Lower leg skin (tissue), 4 donors: ENCODE measurements at places on chromosomes 5 and 9.
A peak's percentile ranks its signal among the peaks of the same experiment; 100 is the strongest.

- no peak for DNase-seq
Observed at GRCh38 chr5:126471875-126472537, 48.8 kb downstream of the GRAMD2B start.

DNA sequence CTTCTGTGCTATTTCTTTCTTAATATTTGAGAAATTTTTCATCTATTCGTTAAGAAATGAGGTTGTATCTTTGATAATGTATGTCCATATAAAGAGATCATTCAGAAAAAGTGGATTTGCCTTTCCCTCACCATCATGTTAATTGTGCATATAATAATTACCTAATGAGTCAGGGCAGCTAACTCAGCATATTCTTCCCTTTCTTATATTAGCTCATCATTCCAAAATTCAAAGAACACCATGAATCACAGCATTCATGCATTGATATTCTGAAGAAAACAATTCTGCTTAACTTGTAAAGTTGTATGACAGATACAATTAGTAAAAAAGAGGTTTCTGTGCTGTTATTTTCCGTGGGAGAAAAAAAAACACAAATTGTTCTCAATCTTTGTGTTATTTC, 630.6 kb downstream of the TLE1 start:
- DNase-seq: no peak

GRCh38 chr9:122228568-122229484, at the start of gene LHX6:
LHX6 (minus strand) TSS chr9:122228957; CDS start chr9:122228740, 217 bp downstream.
- DNase-seq: no peak

- DNase-seq: no peak
Observed at GRCh38 chr5:96146675-96147074, 185.0 kb upstream of the ELL2 start.

- DNase-seq: no peak
Observed at GRCh38 chr5:54775645-54776044, 209.7 kb downstream of the ESM1 start.

GRCh38 chr5:170650850-170651249, 132.7 kb upstream of the GABRP start:
- DNase-seq: no peak

GRCh38 chr5:17185773-17186172, 31.7 kb upstream of the BASP1 start:
- DNase-seq: peak; percentile 77

- peak; percentile 95 for DNase-seq
Observed at GRCh38 chr5:73215891-73216610, 43.1 kb downstream of the TMEM174 start.

GRCh38 chr9:107648153-107648715, 158.7 kb upstream of the KLF4 start:
- no peak for DNase-seq

DNA sequence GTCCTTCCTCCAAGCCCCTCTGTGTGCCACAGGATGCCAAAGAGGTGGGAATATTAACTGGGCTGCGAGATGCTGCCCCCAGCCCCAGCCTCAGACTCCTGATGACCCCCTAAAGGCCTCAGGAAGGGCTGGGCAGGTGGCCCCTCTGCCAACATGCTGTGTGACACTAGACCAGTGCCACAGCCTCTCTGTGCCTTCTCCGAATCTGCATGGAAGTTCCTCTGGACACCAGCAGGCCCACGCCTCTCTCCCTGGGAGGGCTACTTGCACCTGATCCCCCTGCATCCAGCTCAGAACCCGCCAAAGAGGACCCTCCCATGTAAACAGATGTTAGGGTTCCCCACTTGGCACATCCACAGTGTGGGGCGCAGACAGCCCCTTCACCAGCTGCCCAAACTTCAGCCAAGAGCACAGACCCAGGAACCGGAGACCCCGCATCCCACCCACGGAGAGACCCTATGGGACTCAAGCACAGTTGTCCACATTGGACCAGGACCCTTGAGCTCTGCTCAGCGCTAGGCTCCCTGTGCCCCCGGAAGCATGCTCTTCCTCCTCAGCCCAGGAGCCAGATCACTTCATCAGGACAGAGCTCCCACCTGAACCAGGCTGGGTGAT, 91.6 kb upstream of the LMX1B start:
- no peak for DNase-seq

DNA sequence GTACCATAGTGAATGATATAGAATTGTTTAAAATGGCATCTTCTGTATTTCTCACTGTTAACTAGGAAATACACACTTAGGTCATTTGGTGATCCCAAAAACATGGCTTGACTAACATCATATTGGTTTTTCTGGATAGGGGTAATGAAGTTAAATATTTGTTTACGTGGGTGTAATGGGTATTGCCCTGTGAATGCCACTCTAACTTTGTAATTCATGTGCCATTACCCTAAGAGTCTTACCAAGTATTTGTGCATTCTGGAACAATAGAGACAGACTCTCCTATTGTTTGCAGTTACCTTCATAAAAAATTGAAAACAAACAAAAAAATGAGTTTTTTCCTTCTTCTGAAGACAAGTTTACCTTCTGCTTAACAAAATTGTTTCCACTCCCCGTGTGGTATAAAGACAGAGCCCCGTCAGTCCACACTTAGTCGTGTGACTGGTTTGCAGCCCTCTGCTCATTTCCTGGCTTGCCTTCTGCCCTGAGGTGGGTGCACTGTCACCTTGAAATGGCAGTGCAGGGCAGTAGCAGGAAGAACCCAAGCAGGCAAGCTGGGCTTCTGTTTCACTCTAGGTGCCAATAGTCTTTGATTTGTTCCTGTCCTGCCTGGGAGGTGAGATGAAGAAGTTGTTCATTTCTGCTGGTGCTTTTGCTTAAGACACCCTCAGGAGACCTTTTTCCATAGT, 9.6 kb upstream of the CATSPER3 start:
- DNase-seq: no peak

DNA sequence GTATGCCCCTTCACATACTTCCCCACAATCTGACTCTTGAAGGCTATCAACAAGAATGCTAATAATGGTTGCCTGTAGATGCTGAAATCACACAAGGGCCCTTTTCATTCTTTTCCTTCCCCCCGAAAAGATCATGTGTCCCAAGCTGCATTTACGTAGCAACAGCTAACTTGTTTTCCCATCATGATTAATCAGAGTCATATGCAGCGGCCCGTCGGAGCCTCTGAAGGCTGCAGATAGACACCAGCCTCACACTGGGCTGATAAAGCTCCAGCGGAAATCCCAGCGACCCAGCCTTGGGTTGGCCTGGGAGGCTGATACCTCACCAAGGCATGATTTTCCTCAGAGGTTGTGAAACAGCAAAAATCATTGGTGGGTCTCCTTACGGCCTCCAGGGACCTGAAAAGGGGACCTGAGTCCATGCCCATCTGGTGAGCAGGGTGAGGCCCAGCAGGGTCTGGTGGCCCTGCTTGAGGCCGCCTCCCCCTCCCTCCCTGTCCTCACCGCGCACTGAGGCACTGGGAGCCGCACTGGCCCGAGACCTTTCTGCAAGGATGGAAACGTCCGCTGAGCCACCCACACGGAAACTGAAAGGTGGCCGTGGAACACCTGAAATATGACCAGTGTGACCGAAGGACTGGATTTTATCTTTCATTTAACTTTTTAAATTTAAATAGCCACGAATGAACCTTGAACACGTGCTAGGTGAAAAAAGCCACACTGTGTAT, 114.2 kb upstream of the PHYKPL start:
- DNase-seq: no peak

GRCh38 chr5:38923661-38924451, 78.0 kb downstream of the OSMR start:
- no peak for DNase-seq

GRCh38 chr5:133256276-133256675, 204.5 kb downstream of the HSPA4 start:
- DNase-seq: no peak

GRCh38 chr5:29984156-29984540, 1209.3 kb upstream of the CDH6 start:
- no peak for DNase-seq

DNA sequence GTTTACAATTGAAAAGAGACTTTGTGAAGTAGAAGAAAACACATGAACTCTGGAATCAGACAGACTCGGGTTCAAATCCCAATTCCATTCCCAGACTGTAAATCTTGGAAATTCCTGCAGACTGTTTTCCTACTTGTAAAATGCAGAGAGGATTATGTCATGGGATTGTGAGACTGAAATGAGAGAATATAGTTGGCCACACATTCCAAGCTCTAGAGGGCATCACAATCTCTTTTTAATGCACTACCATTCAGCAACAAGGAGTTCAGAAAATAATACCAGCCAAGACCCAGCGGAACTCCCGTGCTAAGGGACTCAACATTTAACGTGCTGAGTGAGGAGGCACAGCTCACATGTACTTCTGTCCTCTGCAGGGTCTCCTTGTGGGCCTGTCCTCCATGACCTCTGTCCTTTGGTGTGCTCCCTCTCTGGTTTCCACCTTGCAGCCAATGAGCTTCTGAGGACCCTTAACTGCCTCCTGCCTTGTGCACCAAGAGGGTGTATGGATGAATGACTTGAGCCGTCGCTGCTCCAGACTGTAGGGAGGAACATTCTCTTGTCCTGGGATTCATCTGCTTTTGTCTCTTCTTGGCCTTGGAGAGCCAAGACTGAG, 263.5 kb downstream of the NTRK2 start:
- no peak for DNase-seq

- no peak for DNase-seq
Observed at GRCh38 chr5:117504305-117504704, 929.7 kb upstream of the SEMA6A start.

- no peak for DNase-seq
Observed at GRCh38 chr5:151643388-151643787, 43.3 kb downstream of the SPARC start.

GRCh38 chr5:180799194-180799593, 3.4 kb downstream of the MGAT1 start:
- DNase-seq: peak; percentile 80

DNA sequence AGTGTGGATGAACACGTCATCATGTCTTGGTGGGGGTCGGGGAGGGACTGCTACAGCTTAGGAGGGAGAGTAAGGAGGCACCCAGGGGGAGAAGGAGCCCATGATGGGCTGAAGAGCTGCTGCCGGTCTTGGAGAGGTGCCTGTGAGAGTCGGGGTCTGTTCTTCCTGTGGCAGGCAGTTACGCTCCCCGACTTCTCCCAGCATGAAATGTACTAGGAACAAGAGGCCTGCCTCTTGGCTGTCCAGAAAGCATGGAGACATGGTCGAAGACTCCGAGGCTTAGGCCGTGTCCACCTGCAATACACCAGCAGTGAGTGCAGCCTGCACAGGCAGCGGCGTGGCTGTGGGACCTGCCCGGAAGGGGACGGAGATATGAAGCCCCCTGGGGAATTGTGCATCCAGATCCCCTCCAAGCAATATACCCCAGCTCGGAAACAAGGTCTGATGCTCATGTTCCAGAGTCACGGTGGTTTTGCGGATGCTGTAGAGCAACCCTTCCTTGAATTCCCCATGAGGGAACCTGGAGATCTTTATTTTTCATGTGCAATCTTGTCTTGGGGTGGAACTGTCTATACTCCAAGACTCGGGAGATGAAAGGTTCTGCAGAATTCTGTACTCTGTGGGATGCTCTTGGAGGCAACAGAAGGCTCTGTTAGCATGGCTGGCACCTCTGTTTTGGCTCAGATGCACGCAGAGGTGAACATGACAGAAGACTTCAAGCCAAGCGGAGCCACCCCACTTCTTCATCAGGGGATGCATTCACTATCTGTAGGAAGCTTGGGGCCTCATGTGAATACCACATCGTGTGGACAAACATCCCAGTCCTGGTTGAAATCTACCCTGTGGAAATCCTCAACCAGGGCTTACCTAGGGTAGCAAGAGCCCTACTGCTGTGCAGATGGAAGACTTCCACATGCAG, 374.9 kb upstream of the IRX4 start:
- DNase-seq: no peak

- no peak for DNase-seq
Observed at GRCh38 chr5:77425420-77425819, 66.7 kb downstream of the WDR41 start.

GRCh38 chr5:138096363-138096762, 12.5 kb downstream of the WNT8A start:
- DNase-seq: peak; percentile 1

DNA sequence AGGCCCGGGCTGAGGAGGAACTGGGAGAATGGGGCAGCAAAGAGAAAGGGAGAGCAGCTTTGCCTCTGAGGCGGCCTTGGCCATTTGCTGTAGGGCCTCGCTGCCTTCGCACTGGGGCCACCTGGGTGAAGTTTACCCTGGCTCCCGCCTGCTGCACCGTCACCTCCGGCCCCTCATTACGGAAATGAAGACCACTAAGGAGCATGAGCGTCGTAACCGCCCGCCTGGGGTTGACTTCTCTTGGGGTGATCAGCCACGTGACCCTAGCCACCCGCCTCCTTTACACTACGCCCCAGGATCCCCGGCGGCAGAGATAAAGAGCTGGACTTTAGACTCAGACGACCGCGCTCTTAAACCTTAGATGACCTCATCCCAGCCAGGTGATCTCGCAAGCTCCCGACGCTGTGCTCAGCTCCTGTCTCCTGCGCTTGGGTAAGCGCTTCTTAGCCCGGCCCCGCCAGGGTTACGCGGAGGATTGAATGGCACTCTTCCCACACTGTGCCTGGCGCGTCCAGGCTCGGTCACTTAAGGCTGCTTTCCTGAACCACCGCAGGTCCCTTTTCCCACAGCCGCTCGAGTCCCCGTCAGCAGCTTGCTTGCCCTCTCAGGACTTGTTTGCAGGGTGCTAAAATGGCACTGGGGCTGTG, 107.9 kb upstream of the LARP1 start:
- DNase-seq: no peak
